ENCODE measurements at places on chromosomes 16 and 17.

DNA sequence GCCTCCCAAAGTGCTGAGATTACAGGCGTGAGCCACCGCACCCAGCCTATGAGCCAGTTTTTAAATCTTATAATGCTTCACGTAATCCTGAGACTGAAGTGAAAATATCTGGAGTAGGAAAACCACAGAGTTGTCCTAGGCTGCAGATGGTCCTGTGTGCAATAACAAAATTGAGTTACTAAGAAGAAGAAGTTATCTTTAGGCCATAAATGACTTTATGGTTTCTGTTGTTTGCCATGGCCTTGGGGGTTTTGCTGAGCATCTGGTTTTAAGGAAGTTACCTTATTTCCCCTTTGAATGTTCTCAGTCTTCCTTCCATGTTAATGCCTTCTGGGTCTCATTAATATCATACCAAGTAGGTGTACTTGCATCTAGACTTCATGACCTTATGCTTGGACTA, 16.5 kb downstream of the NMT1 start:
- no peak for DNase-seq

DNA sequence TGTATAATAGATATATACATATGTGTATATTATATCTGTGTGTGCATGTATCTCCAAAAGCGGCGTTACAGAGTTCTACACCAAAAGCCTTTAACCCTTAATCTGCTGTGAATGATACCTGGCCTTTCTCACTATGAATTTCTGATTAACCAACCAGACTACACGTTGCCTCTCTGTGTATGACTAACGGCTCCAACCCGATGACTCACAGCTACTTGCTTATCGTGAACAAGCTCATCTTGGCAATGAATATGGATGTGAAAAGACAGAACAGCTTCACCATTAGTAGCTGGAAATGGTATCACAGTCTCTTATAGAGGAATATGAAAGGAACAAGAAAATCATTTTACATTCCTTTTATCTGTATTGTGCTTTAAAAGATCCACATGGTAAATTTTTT, 23.8 kb upstream of the ARHGAP44 start:
- DNase-seq: no peak

- no peak for DNase-seq
Observed at GRCh38 chr16:72126429-72126765, 32.8 kb downstream of the DHX38 start.

- no peak for DNase-seq
Observed at GRCh38 chr17:17959520-17960361, 12.5 kb downstream of the TOM1L2 start.

DNA sequence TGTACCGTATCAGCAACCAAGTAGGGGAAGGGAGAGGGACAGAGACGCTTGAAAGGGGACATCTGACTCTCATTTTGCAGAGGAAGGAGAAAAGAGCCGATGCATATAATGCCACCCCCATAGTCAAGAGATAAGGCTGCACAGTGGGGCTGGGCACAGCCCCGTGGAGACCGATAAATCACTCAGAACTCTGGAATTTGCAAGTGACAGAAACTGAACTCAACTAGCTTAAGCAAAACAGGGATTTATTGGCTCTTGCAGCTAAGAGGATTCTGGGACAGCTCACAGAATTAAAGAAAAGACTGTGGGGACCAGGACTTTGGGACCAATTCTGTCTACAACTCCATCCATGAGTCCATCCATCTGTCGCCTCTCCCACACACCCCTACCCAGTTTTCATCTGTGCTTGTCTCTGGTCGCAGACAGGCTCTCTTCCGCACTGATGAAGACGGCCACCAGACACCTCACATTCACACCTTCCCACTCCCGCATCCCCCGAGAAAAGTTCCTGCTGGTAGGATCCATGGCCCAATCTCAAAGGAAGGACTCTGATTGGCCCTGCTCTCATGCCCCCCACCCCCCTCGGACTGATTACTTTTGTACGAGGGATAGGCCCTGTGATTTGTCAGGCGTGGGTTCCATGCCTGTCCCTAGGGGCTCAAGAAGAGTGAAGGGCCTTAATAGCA, 105.9 kb upstream of the RPL38 start:
- DNase-seq: no peak

- DNase-seq: no peak
Observed at GRCh38 chr16:57366544-57367040, 5.7 kb upstream of the CX3CL1 start.

DNA sequence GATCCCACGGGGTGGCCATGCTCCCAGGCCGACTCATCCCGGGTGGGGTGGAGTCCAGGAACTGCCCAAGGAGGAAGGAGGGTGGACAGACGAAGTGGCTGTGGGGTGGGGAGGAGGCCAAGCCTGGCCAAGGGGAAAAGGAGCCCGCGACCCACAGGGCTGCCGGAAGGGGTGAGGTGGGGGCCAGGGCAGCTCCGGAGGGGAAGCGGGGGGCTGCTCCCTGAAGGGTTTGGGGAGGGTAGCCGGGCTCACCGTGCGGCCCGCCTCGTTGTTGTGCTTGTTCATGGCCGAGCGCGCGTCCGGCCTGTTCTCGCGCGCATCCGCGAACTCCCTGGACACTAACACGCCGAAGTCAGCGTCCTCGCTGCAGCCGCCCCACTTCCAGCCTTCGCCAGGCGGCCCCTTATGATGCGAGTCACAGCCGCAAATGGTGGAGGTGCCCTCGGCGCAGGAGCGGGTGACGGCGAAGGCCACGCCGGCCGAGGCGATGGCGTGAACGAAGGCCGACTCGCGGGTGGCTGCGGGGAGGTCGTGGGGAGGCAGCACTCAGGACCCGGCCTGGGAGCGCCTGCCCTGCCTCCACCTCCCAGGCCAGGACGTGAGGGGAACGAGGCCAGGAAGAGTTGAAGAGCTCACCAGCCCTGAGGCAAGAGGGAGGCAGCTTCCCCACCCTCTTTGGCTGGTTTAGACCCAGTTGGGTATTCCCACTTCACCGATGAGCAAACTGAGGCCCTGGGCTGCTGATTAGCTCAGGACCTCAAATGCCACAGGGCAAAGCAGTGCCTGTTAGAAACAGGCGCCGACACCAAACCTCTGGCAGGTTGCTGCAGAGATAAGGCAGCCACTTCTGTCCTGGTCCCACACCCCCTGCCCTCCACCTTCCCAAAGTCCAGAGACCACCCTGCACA, 48.7 kb downstream of the WNT3 start:
- no peak for DNase-seq

DNA sequence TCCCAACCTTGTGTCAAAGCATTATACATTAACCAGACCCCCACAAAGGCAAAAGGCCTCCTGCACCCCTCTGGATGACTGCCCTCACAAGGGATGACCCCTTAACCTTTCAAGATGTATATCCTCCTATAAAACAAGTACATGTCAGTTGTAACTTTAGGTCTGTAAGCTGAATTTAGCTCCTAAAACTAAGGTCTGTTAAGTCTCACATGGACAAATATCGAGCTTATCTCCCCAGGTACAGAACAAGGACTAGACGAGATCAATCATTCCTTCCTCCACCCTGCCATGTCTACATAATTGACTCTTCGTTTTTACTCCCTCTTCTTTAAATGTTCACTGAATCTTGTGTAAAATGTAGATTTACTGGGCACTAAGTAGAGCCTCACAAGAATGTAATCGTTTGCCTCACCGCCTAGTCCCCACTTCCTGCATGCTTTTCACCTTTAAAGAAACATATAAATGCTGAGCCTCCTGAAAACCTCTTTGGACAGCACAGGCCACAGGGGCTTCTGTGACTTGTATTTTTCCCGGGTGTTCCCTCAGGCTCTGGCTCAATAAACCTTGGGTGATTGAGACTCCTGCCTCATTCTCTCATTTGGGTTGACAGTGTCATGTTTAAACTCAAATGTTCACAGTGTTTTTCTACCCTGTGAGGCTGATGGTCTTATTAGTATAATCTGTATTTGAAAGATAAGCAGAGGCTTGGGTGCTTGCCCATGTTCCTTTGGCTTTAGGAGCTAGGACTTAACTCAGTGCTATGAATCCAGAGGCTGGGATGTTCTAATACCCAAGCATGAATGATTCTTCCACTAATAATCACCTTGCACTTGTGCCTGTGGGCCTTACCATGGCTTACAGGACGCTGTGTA, 37.6 kb downstream of the MMD start:
- DNase-seq: no peak

- no peak for DNase-seq
Observed at GRCh38 chr16:73171380-73171779, 123.5 kb upstream of the ZFHX3 start.

- DNase-seq: no peak
Observed at GRCh38 chr17:2977157-2977556, 86.2 kb downstream of the OR1D5 start.

- no peak for DNase-seq
Observed at GRCh38 chr17:41029633-41030245, at the start of gene KRTAP1-4. Gene KRTAP1-4 (minus strand): TSS chr17:41030195. CDS start chr17:41030078, 117 bp downstream.

GRCh38 chr17:41892021-41892376, 26.8 kb downstream of the ACLY start:
- no peak for DNase-seq

GRCh38 chr16:56830669-56831068, 34.3 kb upstream of the SLC12A3 start:
- DNase-seq: no peak

DNA sequence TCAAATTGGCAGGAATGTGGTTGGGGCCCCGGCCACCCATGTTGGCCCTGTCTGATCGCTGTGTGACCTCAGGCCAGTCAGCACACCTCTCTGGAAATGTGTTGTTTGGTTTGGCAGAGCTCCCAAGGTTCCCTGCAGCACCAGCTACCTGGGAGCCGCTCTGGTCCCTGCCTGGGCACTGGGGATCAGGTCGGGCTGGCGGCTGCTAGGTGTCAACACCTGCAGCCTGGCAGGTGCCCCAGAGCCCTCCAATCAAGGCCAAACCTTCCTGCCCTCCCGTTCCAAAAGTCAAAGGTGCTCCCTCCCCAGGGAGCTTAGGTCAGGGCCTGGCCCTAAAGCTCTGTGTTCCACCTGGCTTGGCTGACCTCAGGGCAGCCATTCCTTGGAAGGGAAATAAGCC, 55.9 kb downstream of the ZDHHC7 start:
- DNase-seq: no peak

GRCh38 chr17:9203771-9204425, 182.6 kb downstream of the NTN1 start:
- no peak for DNase-seq

DNA sequence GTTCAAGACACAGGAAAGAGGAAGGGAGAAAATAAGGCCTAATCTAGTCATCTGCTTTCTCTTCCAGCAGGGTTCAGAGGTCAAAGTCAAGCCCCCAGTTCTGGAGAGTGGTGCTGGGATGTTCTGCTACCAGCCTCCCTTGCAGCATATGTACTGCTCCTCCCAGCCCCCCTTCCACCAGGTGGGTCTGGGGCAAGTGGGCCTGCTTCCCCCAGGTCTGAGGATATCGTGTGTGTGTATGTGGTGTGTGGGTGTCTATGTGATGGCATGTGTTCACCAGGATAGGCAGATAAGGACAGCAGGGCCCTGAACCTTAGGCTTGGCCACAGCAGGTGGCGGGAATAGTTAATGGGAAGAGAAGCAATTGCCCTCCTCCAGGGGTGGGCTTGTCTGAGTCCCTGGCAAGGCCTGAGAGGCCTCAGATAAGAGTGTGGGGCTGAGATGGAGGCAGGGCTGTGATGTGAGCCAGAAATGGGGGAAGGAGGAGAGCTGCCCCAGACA, 21.1 kb downstream of the FOXN1 start:
- no peak for DNase-seq

DNA sequence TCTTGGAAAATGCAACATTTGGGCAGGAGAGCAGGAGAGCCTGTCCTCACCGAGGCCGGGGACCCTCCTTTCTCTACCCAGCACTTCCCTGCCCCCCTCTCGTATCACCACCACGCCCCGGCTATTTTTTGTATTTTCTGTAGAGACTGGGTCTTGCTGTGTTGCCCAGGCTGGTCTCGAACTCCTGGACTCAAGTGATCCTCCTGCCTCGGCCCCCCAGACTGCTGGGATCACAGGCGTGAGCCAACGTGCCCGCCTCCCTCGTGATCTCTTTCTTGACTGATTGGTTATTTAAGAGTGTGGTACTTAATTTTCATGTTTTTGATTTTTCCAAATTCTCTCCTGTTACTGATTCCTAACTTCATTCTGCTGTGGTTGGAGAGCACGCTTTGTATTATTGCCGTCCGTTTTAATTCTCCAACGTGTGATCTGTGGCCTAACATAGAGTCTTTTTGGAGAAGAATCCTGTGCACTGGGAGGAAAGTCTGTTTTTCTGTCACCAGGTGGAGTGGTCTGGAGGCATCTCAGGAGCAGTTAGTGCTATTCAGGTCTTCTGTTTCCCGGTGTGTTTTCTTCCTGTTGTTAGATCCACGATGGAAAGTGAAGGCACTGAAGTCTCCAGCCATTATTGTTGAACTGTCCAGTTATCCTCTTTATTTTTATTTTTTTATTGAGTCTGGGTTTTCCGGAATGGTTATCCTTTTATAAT, 40.4 kb downstream of the ZNF778 start:
- DNase-seq: no peak

DNA sequence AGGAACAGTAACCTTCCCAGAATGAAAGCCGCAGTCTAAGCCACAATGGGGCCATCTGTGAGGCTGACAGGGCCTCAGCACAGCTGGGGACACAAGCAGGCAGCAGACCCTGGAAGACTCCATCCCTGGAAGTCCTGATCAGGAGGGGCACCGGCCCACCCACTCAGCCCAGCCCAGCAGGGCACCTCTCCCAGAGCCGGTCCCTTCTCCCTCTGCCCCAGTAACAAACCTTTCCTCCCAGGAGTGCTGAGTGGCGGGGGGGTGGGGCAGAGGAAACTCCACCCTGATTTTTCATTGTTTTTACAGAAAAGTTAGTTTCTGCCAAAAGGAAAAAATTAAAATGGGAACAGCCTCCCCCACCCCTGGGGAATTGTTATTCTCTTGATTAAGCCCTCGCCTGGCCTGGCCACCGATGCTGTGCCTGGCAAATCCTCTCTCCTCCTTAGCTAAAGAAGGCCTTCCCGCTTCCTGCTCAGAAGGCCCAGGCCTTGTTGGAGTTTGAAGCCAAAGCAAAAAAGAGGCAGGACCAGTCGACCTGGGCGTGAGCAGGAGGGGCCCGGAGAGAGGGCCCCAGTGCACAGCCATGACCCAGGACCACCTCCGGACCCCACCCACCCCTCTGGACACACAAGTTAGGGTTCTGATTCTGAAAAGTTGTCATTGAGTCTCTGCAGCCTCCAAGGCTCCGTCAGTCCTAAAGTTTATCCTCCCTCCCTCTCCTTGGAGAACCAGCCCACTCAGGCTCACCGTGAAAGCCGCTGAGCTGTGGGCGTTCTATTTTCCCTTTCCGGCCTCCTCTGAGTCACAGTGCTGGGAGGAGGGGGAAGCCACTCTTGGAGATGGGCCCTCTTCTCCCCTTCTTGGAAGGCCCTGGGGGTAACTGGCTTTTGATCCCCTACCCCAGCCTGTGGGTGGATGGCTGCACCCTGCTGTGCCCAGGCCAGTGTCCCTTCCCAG, 128.4 kb upstream of the TNRC6C start:
- DNase-seq: peak; percentile 72
